Omental fat pad (tissue), 4 donors: ENCODE measurements at places on chromosomes 7 and 10.

DNA sequence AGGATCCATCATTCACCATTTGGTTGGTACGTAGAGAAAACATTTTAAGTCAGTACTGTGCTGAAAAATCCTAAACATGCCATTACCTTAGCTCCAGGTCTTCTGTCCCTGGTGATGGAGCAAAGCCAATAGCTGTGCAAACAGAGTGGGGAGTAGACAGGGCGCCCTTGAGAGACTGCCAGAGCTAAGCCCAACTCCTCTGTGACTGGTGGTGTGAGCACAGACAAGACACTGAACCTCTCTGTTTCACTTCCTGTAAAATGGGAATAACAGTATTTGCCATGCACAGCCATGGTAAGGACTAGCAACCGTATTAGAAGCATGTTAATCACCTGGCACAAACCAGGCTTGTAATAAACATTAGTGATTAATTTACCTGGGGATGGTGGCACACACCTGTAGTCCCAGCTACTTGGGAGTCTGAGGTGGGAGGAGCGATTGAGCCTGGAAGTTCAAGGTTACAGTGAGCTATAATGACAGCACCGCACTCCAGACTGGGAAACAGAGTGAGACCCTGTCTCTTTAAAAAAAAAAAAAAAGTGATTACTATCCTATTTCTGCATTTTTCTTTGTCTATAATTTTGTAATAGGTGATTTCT is 28.7 kb downstream of the LYZL1 start:
- DNase-seq, result no peak

- no peak for DNase-seq
These were observed 717 bp downstream of the ADCY1 start for GRCh38 chr7:45574669-45575500.

- no peak for DNase-seq
These were observed 55.7 kb upstream of the GPR22 start for GRCh38 chr7:107414198-107414597.

DNA sequence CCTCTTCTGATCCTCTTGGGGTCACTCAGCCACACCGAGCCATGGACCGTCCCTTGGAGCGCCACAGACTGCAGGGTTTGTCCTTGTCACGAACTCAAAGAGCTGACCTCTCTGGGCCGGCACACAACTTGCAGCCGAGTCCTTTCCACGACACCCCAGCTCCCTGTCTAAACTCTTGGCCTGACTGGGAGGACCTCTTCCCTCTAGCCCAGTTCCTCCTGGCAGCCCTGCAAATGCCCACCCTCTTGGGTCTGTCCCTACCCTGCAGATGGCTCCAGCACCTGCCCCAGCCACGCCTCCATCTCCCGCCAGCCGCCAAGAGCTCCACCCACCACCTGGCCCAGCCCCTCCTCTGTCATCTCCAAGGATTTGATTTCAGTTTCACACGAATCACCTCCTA is 339.2 kb downstream of the DNAJB6 start:
- no peak for DNase-seq

DNA sequence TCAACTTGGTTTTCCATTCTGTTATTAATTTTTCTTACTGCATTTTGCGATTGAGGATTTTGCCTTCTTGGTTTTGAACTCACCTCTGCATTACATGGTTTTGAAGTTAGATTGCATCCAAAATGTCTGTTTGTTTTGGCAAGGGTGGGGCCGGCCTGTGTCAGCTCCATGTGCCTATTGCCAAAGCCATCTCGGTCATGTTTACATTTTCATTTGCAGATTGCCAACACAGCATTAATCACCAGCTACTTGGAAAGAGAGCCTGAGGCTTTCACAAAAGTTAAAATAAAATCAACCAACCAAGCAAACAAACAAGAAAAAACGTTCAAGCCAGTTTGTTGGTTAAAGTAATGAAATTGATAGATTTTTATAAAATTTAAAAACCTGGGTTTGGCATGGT is 695.8 kb downstream of the TYW1 start:
- DNase-seq, result no peak

GRCh38 chr10:74306227-74306982 is 155.4 kb downstream of the ADK start:
- DNase-seq, result no peak

DNA sequence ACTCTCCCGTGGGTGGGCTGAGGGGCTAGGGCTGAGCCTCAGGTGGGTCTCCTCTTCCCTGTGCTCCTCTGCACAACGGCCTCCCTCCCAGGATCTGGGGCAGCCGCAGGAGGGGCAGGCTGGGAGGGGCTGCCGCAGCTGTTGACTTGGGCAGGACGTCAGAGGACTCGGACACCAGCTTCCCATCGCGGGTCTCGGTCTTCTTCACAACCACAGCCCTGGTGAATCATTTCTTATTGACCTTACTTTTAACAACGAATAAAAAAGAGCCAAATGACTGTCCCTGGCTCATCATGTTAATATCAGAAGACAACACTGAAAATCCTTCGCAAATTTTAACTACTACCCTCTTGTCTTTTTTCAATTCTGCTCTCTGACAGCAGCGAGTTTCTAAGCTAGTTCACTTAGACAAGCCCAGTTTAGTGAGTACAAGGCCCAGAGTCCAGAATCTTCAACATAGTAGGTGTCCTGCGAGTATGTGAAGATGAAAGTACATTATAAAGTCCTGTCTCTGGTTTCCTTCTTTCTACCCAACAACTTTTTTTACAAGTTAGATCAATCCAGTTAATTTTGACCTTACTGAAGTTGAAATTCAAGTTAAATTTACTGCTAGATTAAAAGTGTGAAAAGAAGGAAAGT is 32.4 kb downstream of the CTNNA3 start:
- no peak for DNase-seq

GRCh38 chr7:93040355-93040754 is 77.4 kb downstream of the SAMD9 start:
- no peak for DNase-seq

DNA sequence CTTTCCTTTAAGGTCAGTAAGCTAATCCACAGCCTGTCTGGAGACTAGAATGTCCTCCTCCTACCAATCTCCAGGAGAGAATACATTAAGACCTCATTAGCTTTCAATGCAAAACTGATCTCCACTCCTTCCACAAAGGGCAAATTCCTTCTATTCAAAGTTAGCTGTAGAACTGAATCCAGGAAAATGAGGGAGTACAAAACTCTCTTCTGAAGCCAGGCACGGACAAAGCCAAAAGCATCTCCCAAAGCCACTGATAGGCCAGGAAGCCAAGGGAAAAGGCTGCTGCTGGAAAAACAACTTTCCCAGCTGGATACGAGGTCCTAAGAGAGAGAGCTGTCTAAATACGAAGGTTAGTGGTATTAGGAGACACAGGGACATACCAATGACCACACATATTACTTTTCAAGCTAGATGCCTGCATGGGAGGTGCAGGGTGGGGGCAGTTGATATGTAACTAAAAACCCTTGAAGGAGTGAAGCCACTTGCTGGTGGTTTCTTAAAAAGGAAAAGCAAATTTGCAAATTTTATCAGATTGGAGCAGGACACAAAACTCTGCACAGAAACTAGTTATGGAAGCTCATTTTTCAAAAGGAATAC is 43.6 kb downstream of the MKX start:
- DNase-seq, result no peak

- DNase-seq, result no peak
These were observed 1131.9 kb upstream of the CELF2 start for GRCh38 chr10:9885761-9886160.

DNA sequence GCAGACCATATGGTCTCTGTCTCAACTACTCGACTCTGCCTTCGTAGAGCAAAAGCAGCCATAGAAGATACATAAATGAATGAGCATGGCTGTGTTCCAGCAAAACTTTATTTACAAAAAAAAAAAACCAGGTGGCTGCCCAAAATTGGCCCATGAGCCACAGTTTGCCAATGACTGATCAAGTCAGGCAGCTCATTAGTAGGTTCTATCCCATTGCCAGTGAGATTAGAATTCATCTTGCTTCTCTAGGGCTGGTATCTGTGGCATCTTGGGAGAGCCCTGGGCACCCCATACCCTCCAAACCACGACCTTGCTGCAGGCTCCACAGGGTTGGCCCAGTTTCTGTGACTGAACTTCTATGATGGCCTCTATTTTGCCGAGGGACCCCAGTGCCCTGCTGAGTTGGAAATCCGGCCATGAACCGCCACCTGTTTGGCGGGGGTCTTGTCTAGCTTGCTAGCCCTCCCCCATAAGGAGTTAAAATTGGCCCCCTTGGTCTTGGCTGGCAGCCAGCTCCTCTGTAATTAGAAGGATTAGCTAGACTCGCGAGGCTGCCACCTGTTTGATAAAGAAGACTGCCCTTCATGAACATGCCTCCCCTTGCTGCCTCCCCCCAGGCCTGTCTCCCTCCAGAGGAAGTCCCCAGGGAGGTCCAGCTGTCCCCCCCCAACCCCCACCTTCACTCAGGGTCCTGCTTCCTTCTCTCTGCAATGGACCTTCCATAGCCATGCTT is 83.9 kb downstream of the CHN2 start:
- DNase-seq, result no peak

DNA sequence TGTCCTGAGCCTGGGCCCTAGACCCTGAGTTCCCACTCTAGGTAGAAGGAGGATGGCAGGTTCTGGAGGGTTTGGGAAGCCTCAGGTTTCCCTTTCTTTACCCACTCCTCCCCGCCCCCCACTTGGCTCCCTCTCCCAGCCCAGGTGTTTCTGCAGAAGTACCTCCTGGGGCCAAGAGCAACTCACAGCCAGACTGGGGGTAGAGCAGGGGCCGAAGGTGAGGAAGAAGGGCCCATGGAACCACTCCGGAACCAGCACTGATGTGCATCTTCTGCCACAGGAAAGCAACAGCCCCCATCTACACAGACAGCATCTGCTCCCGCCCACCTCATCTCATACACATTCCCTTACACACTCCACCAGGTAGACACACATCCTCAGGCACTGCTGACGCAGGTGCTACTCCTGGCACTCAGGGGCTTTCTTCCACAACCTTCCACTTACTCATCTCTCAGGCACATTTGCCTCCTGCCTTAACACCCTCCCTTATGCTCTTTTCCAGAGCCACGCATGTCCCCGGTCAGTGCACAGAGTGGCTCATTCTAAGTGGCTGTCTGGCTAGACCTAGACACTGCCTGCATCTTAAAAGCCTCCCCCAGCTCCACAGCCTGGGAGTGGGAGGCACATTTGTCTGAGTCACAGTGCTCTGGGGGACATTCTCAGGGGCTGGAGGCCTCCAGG is 1.8 kb downstream of the EPHB6 start:
- DNase-seq, result no peak

DNA sequence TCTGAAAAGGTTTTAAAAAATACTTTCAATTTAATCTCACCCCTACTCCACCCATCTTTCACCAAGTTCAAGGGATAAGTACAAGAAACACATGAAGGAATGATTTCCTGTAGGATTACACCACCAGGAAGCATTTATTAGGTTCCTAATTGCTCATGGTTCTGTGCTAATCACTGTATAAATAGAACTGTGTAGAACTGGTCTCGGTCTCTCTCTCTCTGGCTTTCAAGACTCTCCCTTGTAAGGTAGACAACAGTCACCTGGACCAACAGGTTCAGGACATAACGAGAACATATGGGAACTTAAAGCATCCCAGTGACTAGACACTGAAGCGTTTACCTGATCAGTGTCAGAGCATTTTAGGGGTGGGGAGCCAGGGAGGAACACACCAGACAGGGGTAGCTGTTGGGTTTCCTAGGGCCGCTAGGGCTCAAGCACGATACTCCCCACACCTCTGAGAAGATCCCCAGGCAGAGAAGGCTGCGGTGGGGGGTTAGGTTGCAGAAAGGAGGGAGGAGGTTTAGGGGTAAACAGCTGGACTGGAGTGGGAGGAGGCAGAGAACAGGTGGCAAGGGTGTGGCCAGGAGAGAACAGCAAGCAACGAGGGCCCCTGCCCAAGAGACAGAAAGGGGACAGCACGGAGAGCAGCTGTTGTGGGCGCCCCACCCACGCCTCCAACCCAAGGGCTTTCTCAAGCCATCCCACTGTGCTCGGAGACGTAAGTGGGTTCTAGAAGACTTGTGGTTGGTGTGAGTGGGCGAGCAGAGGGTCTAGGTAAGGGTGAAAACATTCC is 52.5 kb upstream of the USP6NL start:
- DNase-seq, result no peak

- DNase-seq, result no peak
These were observed 6.7 kb downstream of the EIF4H start for GRCh38 chr7:74180866-74181265.

DNA sequence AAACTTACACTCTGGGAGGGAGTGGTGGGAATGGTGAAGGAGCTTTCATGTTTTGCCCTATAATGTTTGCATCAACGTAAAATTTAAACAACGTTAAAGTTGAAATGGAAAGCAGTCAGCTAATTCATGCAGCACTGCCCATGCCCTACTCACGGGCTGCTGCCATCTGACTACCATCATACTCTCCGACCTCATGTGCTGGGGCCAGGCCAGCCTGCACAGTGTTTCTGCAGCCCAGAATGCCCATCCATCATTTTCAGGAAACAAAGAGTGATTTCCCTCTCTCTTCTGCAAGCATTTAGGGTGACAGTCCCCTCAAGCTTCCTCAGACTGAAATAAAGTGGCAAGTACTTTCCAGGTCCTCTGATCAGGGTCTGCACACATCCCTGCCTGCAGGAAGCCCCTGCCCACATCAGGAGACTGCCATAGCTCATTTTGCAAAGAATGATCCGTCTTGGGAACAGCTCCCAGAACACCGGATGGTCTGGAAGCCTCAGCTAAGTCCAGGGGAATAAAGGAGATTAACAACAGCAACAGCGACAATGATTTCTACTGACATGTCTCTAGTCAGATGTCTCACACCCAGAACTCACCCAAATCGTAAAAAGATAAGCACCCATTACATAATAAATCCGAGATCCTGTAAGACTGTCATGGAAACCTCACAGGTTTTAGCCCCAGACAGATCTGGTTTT is 40.3 kb downstream of the ARHGAP22 start:
- no peak for DNase-seq

DNA sequence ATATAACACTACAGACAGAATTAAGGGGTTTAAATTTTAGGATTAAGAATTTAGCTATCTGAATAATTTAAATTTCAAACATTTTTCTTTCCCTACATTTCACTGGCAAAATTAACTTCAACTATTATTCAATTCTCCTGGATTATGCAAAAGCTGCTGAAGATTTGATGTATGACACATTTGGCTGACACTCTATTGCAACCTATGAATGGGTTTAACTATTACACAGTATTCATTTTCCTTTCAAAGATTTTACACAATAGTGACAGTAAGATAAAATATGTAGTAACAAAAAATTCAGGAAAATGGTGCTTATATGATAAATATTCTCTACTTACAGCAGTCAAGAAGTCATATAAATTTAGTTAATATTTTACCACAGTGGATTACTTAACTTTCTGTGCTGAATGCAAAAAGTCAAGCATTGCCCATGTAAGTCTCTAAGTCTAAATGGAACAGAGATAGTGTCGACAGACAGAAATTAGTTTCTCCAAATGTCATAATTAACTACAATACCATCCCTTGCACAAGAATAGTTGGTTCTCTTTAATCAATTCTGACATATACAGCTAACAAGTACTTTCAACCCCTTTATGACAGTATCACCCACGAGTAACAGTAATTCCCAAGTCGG is 194.1 kb upstream of the FRMD4A start:
- no peak for DNase-seq

DNA sequence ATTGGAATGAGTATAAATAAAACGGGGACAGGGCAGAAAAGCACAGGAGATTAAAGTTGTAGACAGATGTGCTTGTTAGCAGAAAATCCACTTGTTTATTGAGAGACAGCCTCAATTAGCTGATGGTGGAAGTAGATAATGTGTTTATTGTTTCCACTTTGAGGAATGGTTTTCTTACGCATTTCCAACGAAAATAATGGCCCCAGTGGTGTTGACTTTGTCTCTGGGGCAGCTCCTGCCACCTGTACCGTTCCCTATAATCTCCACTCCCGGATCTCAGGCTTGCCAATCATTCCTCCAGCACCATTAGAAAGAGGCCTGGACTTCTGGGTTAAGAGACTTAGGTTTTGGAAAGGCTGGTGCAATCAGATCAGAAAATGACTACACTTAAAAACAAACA is 638.7 kb downstream of the PARD3 start:
- no peak for DNase-seq
